ENCODE measurements at places on chromosomes 3 and 15.
A peak's percentile ranks its signal among the peaks of the same experiment; 100 is the strongest.

GRCh38 chr3:129025691-129026435 is 24.8 kb downstream of the EFCC1 start:
- H3K4me1 ChIP-seq = peaks cover 10% of the 10 kb centered on the region
- no peak overlapping the region for H3K27ac ChIP-seq
- no peaks in the 10 kb centered on the region for H3K36me3 ChIP-seq
- no peak for DNase-seq
- H3K27me3 ChIP-seq = peaks cover 30% of the 10 kb centered on the region

- no peak overlapping the region for H3K27ac ChIP-seq
- DNase-seq = no peak
- peaks cover 50% of the 10 kb centered on the region for H3K4me1 ChIP-seq
- no peak overlapping the region for H3K4me3 ChIP-seq
- H3K36me3 ChIP-seq = no peaks in the 10 kb centered on the region
- H3K27me3 ChIP-seq = peaks cover 13% of the 10 kb centered on the region
These were observed 22.6 kb downstream of the BHLHE40 start for GRCh38 chr3:5001805-5002173.

DNA sequence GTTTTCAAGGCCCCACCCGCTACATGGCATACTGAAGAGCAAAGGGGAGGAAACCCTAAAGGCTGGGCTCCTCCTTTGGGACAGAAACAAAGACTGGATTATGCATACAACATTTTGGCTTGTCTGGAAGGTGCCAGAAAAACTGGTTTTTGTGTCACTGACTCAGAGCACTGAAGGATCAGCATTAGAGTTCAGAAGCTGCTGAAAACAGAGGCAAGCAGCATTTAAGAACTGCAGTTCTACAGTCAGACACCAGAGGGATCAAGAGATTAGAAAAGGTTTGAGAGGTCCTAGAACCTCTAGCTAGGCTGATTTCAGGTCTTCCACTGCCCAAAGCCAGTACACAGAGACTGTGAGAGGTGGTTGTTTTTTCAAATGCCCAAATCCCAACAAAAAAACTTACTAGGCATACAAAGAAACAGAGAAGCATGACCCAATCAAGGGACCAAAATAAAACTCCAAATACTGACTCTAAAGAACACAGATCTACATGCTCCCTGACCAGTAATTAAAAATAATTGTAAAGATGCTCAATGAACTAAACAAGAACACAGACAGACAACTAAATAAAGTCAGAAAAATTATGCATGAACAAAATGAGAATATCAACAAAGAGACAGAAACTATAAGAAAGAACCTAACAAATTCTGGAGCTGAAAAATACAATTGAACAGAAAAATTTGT is 91.2 kb downstream of the SENP2 start:
- peaks cover 89% of the 10 kb centered on the region for H3K36me3 ChIP-seq
- no peak overlapping the region for H3K27ac ChIP-seq
- H3K4me3 ChIP-seq = no peak overlapping the region
- H3K4me1 ChIP-seq = no peaks in the 10 kb centered on the region
- no peaks in the 10 kb centered on the region for H3K27me3 ChIP-seq
- DNase-seq = no peak

- H3K27ac ChIP-seq = no peak overlapping the region
- H3K36me3 ChIP-seq = no peaks in the 10 kb centered on the region
- H3K27me3 ChIP-seq = peaks cover 3% of the 10 kb centered on the region
These were observed 58.8 kb upstream of the TRPM1 start for GRCh38 chr15:31160297-31160696.

DNA sequence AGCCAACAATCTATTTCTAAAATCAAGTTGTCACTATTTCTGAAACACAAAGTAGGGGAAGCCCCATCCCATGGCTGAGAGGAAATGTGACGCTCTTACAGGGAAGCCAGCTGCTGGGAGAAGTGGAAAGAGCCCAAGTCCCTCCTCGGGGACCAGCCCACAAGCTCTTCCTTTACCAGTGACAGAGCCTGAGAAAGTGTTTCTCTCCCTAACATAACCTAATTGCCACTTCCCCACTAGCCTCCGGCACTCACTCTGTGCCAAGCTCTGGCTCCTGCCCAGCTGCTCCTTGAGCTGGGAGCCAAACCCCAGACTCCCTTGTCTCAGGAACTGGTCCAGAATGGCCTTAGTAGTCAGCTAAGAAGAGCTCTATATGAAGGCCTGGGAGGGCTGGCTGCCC is 42.9 kb downstream of the TNFAIP8L3 start:
- H3K27me3 ChIP-seq = peaks cover 10% of the 10 kb centered on the region
- no peak overlapping the region for H3K4me3 ChIP-seq
- H3K27ac ChIP-seq = peak overlapping the region; percentile 62
- H3K4me1 ChIP-seq = peaks cover 24% of the 10 kb centered on the region
- no peak for DNase-seq

DNA sequence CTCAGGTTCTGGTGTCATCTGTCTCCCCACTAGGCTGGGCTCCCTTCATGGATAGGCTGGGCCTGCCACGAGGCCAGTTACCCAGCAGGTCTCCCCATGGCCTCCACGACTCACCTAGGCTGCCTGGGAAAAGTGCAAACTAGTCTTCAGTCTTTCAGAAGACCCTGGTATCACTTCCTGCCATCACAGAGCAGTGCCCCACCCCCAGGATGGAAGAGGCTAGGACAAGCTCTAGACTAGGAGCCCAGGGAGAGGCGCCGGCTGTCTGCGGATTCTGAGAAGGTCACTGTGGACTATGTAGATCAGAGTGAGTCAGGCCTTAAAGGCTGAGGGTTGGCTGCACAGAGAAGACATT is 63.7 kb downstream of the CORO2B start:
- peaks cover 60% of the 10 kb centered on the region for H3K4me1 ChIP-seq
- peaks cover 4% of the 10 kb centered on the region for H3K27me3 ChIP-seq
- no peak overlapping the region for H3K27ac ChIP-seq
- DNase-seq = no peak
- H3K4me3 ChIP-seq = no peak overlapping the region

DNA sequence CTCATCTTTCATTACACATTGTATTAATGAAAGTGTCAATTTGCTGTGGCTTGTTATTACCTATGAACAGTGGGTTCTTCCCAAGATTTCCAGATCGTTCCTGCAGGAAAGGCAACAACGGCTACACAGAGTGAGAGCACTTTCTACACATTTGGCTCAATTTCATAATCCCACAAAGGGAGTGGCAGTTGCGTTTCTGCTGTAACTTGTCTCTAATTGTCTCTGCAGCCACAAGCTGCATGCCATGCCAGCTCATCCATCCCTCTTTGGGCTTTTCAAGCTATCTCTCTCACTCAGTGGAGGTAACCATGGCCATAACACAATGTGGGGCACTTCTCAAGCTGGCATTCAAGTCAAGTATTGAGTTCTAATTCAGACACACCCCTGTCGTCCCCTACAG is 27.7 kb upstream of the CPNE4 start:
- H3K4me3 ChIP-seq = no peak overlapping the region
- no peak for DNase-seq
- no peaks in the 10 kb centered on the region for H3K36me3 ChIP-seq
- H3K27me3 ChIP-seq = no peaks in the 10 kb centered on the region
- no peak overlapping the region for H3K27ac ChIP-seq

- H3K4me1 ChIP-seq = peaks cover 24% of the 10 kb centered on the region
- DNase-seq = no peak
- no peak overlapping the region for H3K27ac ChIP-seq
- no peaks in the 10 kb centered on the region for H3K36me3 ChIP-seq
These were observed 415.0 kb downstream of the PDCD6IP start for GRCh38 chr3:34213478-34213877.

DNA sequence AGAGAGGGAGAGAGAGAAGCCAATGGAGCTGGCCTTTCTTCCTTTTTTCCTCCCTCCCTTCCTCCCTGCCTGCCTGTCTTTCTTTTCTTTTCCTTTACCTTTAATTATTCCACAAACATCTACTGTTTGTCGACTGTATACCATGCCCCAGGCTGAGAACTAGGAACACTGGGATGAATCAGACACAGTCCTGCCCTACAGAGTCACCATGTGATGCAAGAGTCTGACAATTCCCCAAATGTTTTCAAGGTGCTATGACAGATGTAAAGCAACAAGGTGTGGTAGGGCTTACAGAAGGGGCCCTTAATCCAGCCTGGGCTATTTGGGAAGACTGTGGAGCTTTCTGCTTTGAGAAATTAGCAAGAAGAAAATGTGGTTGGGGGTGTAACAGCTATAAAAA is 4.0 kb upstream of the SPSB4 start:
- no peak overlapping the region for H3K4me3 ChIP-seq
- H3K27me3 ChIP-seq = peaks cover 47% of the 10 kb centered on the region
- H3K4me1 ChIP-seq = peaks cover 16% of the 10 kb centered on the region
- DNase-seq = no peak

GRCh38 chr15:90761629-90762028 is 44.5 kb downstream of the BLM start:
- no peaks in the 10 kb centered on the region for H3K27me3 ChIP-seq
- H3K4me3 ChIP-seq = no peak overlapping the region
- peaks cover 7% of the 10 kb centered on the region for H3K4me1 ChIP-seq
- DNase-seq = no peak
- no peak overlapping the region for H3K27ac ChIP-seq

DNA sequence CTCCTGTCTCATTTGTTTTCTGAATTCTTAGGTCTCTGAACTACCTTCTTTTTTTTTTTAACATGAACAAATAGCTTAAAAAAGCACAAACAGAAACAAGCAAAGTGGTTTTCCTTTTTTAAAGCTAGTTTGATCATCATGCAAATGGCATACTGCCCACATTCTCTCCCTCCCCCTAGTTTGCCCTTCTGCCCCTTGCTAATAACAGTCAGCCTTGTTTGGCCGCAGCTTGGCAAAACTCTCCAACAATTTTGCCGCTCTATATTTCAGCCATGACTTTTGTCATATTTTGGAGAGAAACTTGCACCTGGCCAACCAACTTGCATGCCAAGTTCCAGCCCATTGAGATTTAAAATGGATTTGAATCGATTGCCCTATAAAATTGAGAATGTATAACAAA is 666.0 kb upstream of the NR2F2 start:
- no peak for DNase-seq
- H3K4me1 ChIP-seq = peaks cover 70% of the 10 kb centered on the region
- no peaks in the 10 kb centered on the region for H3K27me3 ChIP-seq
- H3K27ac ChIP-seq = no peak overlapping the region

DNA sequence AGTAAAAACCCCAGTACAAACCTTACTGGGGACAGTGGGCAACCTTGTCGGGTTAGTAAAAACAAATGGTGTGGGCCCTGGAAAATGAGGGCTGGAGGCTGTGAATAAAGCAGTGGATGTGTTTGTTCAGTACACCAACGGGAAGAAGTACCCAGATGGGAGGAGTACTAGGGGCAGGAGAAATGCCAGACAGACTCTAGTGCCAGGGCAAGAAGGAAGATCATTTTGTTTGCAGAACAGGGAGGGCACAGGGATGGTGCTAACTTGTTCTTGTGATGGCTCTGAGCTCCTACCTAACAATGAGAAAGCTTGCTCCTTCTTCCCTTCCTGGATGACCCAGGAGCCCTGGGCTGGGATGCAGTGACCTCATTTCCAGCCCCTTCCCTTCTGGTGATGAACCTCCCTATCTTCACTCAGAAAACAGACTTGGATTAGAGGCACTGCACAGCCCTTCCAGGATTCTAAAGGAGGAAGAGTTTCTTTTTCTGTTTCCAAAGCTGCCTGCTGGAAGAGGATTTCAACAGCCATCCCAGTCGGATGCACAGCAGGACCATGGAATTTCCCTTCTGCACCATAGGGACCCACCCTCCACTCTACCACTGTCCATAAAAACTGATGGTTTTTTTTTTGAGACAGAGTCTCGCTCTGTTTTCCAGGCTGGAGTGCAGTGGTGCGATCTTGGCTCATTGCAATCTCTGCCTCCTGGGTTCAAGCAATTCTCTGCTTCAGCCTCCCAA is 6.1 kb downstream of the RASSF1 start:
- H3K4me1 ChIP-seq = peaks cover 48% of the 10 kb centered on the region
- no peak for DNase-seq
- peak overlapping the region; percentile 61 for H3K4me3 ChIP-seq
- H3K36me3 ChIP-seq = peaks cover 7% of the 10 kb centered on the region
- peak overlapping the region; percentile 88 for H3K27ac ChIP-seq

DNA sequence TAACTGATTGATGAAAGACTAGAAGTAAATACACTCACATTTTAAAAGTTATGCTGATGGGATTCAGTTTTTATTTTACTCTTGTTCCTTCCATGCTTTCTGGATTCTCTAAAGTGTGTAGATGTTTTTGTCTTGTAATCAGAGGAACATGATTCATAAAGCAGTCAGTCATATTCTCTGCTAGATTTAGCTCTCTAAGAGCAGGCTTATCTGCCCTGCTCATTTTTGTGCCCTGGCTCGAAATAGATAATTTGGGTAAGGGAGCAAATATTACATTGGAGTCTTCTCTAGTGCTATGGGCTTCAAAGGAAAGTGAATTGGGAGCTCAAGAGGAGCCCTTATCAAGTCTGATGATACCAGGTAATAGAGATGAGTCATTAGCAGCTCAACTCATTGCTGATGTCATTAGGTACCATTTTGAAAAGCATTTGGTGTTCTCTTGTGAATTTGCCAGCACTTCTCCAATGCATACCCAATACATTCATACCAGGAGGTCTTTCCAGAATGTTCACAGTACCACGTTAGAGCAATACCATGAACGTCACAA is 27.7 kb downstream of the SACM1L start:
- no peaks in the 10 kb centered on the region for H3K27me3 ChIP-seq
- no peaks in the 10 kb centered on the region for H3K4me1 ChIP-seq
- H3K4me3 ChIP-seq = no peak overlapping the region
- no peak overlapping the region for H3K27ac ChIP-seq

DNA sequence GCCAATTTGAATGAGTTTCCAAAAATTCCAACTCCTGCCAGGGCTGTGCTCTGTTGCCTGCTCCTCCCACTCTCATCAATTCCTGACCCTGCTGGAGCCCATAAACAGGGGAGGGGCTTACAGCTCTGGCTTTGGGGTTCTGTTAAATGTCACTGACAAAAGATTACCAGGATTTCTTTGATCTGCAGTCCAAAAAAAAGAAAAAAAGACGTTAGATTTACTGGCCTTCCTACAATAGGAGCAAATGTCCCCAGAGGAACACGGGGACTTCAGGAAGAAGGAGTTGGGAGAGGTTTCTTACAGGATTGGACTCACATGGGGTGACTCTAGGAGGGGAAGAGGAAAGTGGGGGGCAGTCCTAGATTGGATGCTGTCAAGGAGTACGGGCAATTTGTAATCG is 84.3 kb upstream of the RNF7 start:
- H3K4me3 ChIP-seq = no peak overlapping the region
- peaks cover 32% of the 10 kb centered on the region for H3K4me1 ChIP-seq
- no peak for DNase-seq
- no peak overlapping the region for H3K27ac ChIP-seq

GRCh38 chr3:65497846-65498245 is 540.9 kb downstream of the MAGI1 start:
- peak overlapping the region; percentile 88 for H3K27ac ChIP-seq
- DNase-seq = no peak
- H3K36me3 ChIP-seq = peaks cover 6% of the 10 kb centered on the region
- H3K27me3 ChIP-seq = peaks cover 3% of the 10 kb centered on the region
- H3K4me1 ChIP-seq = peaks cover 77% of the 10 kb centered on the region
- peak overlapping the region; percentile 45 for H3K4me3 ChIP-seq

DNA sequence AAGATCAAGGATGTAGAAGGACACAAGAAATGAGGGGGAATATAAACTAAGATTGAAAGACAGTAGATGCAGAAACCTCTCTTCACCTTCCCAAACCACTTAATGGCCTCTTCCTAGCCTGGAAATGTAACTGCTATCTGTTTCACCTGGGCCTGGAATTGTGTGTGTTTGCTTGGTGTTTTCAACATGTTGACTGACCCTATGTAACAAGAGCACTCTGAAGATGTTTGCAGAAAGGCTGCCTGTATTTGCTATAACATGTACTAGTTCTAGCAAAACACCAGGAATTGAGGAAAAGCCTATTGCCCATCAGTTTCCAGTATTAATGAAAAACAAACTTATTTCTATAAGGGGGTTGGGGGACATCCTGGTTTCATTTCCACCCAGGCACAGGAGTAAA is 248.3 kb downstream of the WDR72 start:
- H3K27ac ChIP-seq = no peak overlapping the region
- H3K27me3 ChIP-seq = peaks cover 10% of the 10 kb centered on the region
- no peaks in the 10 kb centered on the region for H3K36me3 ChIP-seq

Data from nephron progenitor cell (in vitro differentiated cells).